T-helper 17 cell (primary cell): ENCODE measurements at places on chromosomes 16 and 17.

GRCh38 chr17:50609380-50610074 lies 25.2 kb upstream of the ABCC3 start:
- peaks cover 63% of the 10 kb centered on the region for H3K27me3 ChIP-seq
- H3K4me3 ChIP-seq: no peak overlapping the region
- no peak for DNase-seq
- H3K36me3 ChIP-seq: peaks cover 4% of the 10 kb centered on the region

DNA sequence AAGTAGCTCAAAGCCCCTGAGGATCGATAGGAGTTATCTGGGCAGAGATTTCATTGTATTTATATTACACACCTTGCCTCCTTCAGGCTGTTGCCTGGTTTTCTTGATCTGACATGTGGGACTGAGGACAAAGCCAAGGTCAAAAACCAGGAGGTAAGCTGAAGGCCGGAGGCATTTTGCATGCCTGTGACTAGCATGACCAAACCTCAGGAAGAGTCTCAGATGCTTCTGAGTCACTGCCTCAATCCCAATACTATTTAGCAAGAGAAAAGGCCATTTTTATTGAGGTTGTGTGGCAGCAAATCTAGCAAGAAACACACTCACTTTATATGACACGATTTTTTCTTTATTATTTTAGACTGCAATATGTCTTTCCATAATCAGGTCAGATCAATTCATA lies 968.1 kb downstream of the CDH11 start:
- no peaks in the 10 kb centered on the region for H3K27me3 ChIP-seq
- no peaks in the 10 kb centered on the region for H3K36me3 ChIP-seq
- H3K4me3 ChIP-seq: no peak overlapping the region
- H3K4me1 ChIP-seq: no peaks in the 10 kb centered on the region
- no peak for DNase-seq

- peaks cover 19% of the 10 kb centered on the region for H3K4me1 ChIP-seq
- no peak overlapping the region for H3K4me3 ChIP-seq
- no peak overlapping the region for H3K27ac ChIP-seq
- H3K36me3 ChIP-seq: peaks cover 3% of the 10 kb centered on the region
Measured at GRCh38 chr16:53726625-53727024, 22.7 kb downstream of the FTO start.

- H3K27ac ChIP-seq: no peak overlapping the region
- H3K36me3 ChIP-seq: no peaks in the 10 kb centered on the region
- peaks cover 14% of the 10 kb centered on the region for H3K4me1 ChIP-seq
- no peaks in the 10 kb centered on the region for H3K27me3 ChIP-seq
- no peak overlapping the region for H3K4me3 ChIP-seq
- DNase-seq: no peak
Measured at GRCh38 chr17:38786372-38786771, 13.0 kb downstream of the PIP4K2B start.

- H3K36me3 ChIP-seq: peaks cover 6% of the 10 kb centered on the region
- H3K27me3 ChIP-seq: no peaks in the 10 kb centered on the region
- DNase-seq: no peak
- peaks cover 50% of the 10 kb centered on the region for H3K4me1 ChIP-seq
- H3K27ac ChIP-seq: peak overlapping the region; percentile 77
Measured at GRCh38 chr16:87958632-87959031, 7.4 kb downstream of the BANP start.

GRCh38 chr16:19112099-19112407 lies 1.7 kb upstream of the ITPRIPL2 start:
- H3K36me3 ChIP-seq: no peaks in the 10 kb centered on the region
- H3K4me1 ChIP-seq: peaks cover 3% of the 10 kb centered on the region
- H3K27ac ChIP-seq: no peak overlapping the region
- peaks cover 54% of the 10 kb centered on the region for H3K27me3 ChIP-seq
- no peak for DNase-seq
- H3K4me3 ChIP-seq: no peak overlapping the region

- no peaks in the 10 kb centered on the region for H3K4me1 ChIP-seq
- no peaks in the 10 kb centered on the region for H3K27me3 ChIP-seq
- H3K36me3 ChIP-seq: no peaks in the 10 kb centered on the region
- no peak overlapping the region for H3K4me3 ChIP-seq
Measured at GRCh38 chr16:860891-861290, 60.4 kb upstream of the GNG13 start.

DNA sequence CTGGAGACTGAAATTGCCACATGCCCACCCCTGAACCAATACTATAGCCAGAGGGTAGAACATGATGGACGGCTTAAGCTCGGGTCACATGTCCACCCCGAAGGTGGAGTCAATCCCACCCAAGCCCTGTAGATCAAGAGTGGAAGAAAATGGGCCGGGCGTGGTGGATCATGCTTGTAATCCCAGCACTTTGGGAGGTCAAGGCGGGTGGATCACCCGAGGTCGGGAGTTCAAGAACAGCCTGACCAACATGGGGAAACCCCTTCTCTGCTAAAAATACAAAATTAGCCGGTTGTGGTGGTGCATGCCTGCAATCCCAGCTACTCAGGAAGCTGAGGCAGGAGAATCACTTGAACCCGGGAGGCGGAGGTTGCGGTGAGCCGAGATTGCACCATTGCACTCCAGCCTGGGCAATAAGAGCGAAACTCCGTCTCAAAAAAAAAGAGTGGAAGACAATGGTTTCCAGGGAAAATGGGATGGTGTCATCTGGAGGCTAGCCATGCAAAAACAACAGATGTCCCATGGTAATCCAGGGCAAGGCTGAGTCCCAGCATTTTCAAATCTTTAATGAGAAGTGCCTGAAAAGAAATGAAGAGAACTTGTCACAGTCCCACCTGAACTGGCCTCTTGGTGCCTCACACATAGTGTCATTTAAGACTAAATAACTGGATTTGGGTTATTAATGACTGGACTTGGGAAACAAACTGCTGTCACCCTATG lies 30.1 kb downstream of the CD300LF start:
- no peak for DNase-seq
- H3K27ac ChIP-seq: no peak overlapping the region
- H3K27me3 ChIP-seq: peaks cover 28% of the 10 kb centered on the region

GRCh38 chr16:4780235-4780634 lies 7.9 kb downstream of the SEPTIN12 start:
- no peaks in the 10 kb centered on the region for H3K27me3 ChIP-seq
- H3K4me3 ChIP-seq: no peak overlapping the region
- no peak for DNase-seq
- H3K4me1 ChIP-seq: peaks cover 2% of the 10 kb centered on the region
- H3K36me3 ChIP-seq: no peaks in the 10 kb centered on the region

DNA sequence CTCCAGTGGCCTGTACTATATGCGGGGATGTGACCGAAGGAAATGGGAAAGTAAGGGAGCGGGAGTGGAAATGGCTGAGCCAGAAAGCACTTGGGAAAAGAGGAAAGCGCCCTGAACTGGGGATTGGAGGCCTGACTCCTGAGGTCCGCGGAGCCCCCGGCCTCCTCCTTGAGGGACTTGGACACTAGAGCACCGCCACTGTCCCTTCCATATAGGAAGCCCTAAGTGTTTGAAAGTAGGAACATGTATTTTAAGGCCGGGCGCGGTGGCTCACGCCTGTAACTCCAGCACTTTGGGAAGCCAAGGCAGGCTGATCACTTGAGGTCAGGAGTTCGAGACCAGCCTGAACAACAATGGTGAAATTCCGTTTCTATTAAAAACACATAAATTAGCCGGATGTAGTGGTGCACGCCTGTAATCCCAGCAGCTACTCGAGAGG lies 530 bp upstream of the ZDHHC7 start:
- H3K27me3 ChIP-seq: no peaks in the 10 kb centered on the region
- peak overlapping the region; percentile 99 for H3K27ac ChIP-seq
- peak overlapping the region; percentile 100 for H3K4me3 ChIP-seq
- peaks cover 12% of the 10 kb centered on the region for H3K36me3 ChIP-seq

DNA sequence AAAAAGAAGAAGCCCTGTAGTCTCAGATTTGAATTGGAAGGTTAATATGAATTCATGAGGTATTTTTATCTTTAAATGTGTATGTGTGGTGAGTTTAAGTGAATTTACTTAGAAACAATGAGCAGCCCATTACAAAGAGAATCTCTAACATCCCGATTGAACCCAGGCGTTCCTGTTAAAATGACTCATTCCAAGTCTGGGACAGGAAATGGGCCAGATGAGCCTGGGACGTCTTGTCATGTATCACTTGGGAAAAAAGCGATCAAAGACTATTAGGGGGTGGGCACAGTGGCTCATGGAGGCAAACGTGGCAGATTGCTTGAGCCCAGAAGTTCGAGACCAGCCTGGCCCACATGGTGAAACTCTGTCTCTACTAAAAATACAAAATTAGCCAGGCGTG lies 81.6 kb downstream of the SEC14L1 start:
- no peak overlapping the region for H3K4me3 ChIP-seq
- H3K36me3 ChIP-seq: peaks cover 2% of the 10 kb centered on the region
- no peaks in the 10 kb centered on the region for H3K27me3 ChIP-seq
- peak overlapping the region; percentile 27 for H3K27ac ChIP-seq
- no peak for DNase-seq

- peak overlapping the region; percentile 94 for H3K4me3 ChIP-seq
- peak overlapping the region; percentile 54 for H3K27ac ChIP-seq
- H3K4me1 ChIP-seq: peaks cover 21% of the 10 kb centered on the region
Measured at GRCh38 chr17:44005527-44006271, 1.3 kb downstream of the NAGS start.

GRCh38 chr16:1909561-1910231 lies 8.5 kb downstream of the HS3ST6 start:
- H3K4me3 ChIP-seq: no peak overlapping the region
- H3K4me1 ChIP-seq: no peaks in the 10 kb centered on the region
- no peak for DNase-seq

- H3K4me3 ChIP-seq: peak within 1 kb of the TSS; percentile 76
- no peak for DNase-seq
- no peak within 1 kb of the TSS for H3K27ac ChIP-seq
- H3K36me3 ChIP-seq: peaks cover 6% of the 10 kb centered on the region
- peaks cover 71% of the 10 kb centered on the region for H3K27me3 ChIP-seq
Measured at GRCh38 chr17:42760652-42761581, at the start of gene RAMP2. Gene RAMP2, plus strand, starts transcription at chr17:42761227. Its CDS starts 35 bp downstream, at chr17:42761262.

DNA sequence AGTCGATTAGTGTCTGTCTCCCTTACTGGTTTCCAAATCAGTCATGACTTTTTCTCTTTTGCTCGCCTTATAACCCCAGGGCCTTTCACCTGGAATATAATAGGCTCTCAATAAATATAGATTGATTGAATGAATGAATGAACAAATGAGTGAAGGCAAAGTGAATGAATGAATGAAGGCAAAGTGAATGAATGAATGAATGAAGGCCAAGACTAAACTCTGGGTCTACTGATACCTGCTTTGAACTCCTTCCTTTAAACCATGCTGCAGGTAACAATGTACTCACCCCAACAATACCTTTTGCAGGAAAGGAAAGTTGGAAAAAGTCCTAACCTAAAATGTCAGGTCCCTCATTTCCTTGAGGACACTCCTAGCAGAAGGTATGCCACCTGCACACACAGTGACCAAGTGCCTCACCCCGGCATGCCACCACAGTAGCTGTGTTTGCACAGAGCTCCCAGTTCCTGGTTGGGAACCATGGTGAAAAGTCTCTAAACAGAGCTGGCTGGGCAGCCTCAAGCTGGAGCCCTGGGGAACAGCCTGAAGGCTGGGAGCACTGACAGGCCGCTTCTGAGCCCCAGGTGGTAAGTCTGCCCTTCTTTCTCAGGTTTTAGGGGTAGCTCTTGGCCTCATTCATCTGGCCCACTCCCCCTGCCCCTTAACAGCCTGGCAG lies 42.7 kb upstream of the ANKFN1 start:
- no peak for DNase-seq
- no peak overlapping the region for H3K27ac ChIP-seq
- no peak overlapping the region for H3K4me3 ChIP-seq
- no peaks in the 10 kb centered on the region for H3K36me3 ChIP-seq

- H3K36me3 ChIP-seq: no peaks in the 10 kb centered on the region
- no peak overlapping the region for H3K27ac ChIP-seq
- H3K4me1 ChIP-seq: peaks cover 2% of the 10 kb centered on the region
- H3K4me3 ChIP-seq: no peak overlapping the region
- peaks cover 33% of the 10 kb centered on the region for H3K27me3 ChIP-seq
Measured at GRCh38 chr16:86892509-86892908, 314.2 kb downstream of the FOXL1 start.

GRCh38 chr17:57085448-57086068 lies 512 bp downstream of the AKAP1 start:
- peaks cover 4% of the 10 kb centered on the region for H3K36me3 ChIP-seq
- peaks cover 25% of the 10 kb centered on the region for H3K4me1 ChIP-seq
- H3K4me3 ChIP-seq: peak overlapping the region; percentile 90

- no peak for DNase-seq
- H3K27ac ChIP-seq: no peak within 1 kb of the TSS
- peaks cover 9% of the 10 kb centered on the region for H3K27me3 ChIP-seq
- no peak within 1 kb of the TSS for H3K4me3 ChIP-seq
- peaks cover 4% of the 10 kb centered on the region for H3K4me1 ChIP-seq
- H3K36me3 ChIP-seq: no peaks in the 10 kb centered on the region
Measured at GRCh38 chr16:5065813-5066212, at the start of gene C16orf89. Gene C16orf89, minus strand, starts transcription at chr16:5065956. Its CDS starts 48 bp downstream, at chr16:5065908.

- H3K4me1 ChIP-seq: peaks cover 35% of the 10 kb centered on the region
- peak overlapping the region; percentile 78 for H3K27ac ChIP-seq
- no peak overlapping the region for H3K4me3 ChIP-seq
- no peaks in the 10 kb centered on the region for H3K27me3 ChIP-seq
Measured at GRCh38 chr17:74460241-74460640, 6.2 kb upstream of the CD300A start.

DNA sequence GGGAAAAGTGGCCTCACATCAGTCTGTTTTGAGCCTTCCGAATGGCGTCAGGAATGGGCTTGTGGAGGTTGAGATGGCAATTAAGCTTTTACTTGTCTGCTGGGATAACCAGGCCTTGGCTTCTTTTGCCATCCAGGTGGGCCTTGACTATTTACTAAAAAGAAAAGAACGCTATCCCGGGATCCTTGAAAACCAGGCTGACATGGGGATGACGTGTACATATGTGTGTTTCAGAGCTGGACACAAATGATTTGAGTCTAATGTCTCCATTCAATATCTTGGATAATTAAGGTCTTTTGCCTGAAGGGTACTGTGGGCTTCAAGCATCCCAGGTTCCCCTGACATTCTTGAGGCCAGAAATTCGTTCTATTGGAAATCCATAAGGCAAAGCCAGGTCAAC lies 32.6 kb upstream of the HOXB13 start:
- H3K27me3 ChIP-seq: peaks cover 86% of the 10 kb centered on the region
- peaks cover 2% of the 10 kb centered on the region for H3K4me1 ChIP-seq
- peaks cover 6% of the 10 kb centered on the region for H3K36me3 ChIP-seq
- H3K27ac ChIP-seq: no peak overlapping the region

GRCh38 chr16:71371237-71371636 lies 12.7 kb downstream of the CALB2 start:
- DNase-seq: no peak
- no peak overlapping the region for H3K4me3 ChIP-seq
- peaks cover 58% of the 10 kb centered on the region for H3K27me3 ChIP-seq
- H3K4me1 ChIP-seq: no peaks in the 10 kb centered on the region

GRCh38 chr17:3838206-3838605 lies 7.8 kb downstream of the NCBP3 start:
- H3K27me3 ChIP-seq: no peaks in the 10 kb centered on the region
- H3K4me1 ChIP-seq: peaks cover 22% of the 10 kb centered on the region
- peak overlapping the region; percentile 37 for H3K27ac ChIP-seq
- H3K4me3 ChIP-seq: no peak overlapping the region
- H3K36me3 ChIP-seq: peaks cover 5% of the 10 kb centered on the region
